GF-D8 (cell line): ENCODE measurements at places on chromosomes 13 and 19.
A peak's percentile ranks its signal among the peaks of the same experiment; 100 is the strongest.

GRCh38 chr13:36998624-36999041, 507 bp downstream of the ALG5 start:
- DNase-seq, result no peak

- no peak for DNase-seq
Observed at GRCh38 chr13:102709536-102709935, 14.7 kb upstream of the METTL21C start.

DNA sequence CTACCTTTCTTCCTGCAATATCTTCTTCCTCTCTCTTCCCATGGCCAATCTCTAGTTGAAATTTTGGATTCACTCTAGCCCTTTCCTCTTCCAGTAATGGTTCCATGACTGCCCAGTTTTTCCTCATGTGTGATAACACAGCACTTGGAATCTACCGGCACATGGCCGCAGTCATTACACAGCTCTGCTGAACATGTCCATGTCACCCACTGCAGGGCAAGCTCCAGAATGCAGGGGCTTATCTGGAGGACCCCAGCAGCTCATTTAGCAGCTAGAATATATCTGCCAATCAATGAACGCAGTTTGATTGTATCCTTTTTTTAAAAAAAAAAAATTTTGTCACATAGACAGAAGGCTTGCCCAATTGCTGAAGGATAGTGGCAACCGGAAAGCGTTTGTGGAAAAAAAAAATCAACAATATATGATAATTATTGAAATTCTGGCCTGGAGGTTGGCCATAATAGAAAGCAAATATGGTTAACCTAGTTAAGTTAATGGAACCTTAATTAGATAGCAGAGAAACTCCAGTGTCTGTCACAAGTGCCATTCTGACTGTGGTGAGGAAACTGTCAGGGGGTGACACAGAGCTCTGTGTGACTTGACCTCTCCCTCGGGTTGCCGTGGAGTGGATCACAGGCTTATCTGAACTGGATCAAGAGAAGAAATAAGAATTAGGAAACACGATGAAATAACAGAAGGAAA, 426.7 kb downstream of the LIG4 start:
- DNase-seq, result no peak

- no peak for DNase-seq
Observed at GRCh38 chr13:36986462-36987240, 12.5 kb downstream of the ALG5 start.

GRCh38 chr13:65456150-65456912, 1773.8 kb downstream of the PCDH9 start:
- no peak for DNase-seq

- DNase-seq, result no peak
Observed at GRCh38 chr13:68358294-68358705, 1128.2 kb upstream of the PCDH9 start.

DNA sequence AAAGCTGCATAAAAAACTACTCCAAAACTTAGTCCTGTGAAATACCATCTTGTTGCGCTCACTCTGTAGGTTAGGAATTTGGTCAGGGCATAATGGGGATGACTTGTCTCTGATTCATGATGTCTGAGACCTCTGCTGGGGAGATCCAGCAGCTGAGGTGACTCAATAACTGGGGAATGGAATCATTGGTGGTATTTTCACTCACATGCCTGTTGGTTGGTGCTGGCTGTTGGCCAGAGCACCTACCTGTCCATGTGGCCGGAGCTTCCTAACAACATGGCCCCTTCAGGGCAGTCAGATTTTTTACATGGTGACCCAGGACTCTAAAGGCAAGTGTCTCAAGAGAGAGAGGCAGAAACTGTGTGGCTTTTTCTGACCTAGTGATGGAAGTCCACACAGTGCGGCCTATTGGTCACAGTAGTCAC, 7.4 kb upstream of the ESD start:
- DNase-seq, result no peak

GRCh38 chr19:5580161-5580571, 12.4 kb upstream of the TINCR start:
- DNase-seq, result peak; percentile 4

DNA sequence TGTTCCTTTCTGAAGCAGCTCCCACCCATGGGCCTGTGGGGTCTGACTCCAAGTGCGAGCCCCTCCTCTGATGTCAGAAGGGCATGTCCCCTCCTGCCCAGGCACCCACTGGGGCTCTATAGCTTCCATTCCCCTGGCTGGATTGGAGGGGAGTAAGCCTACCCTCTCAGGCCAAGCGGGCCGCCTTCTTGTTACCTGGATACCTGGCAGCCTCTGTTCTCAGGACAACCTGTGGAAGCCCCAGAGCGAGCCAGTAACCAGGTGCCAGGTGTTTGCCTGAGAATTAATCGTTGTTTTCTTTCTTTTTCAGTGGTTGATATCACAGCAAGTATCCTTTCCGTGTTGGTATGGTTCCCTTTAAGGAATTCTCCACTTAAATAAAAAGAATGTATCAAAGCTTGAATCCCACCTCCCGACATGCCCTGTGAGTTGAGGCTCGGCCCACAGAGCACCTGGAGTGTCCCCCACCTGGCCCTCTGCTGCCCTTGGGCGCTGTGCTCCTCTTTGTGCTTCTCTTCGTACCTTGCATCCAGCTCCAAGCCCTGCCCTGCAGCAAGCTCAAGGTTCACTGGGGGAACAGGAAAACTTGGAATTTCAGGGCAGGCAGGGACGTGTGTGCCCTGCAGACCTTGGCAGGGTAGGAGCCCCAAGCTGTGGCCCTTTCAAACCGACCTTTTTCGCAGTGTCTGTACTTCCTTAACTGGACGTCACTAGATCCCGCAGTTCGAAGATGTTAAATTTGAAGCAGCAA, 15.0 kb downstream of the MAU2 start:
- DNase-seq, result no peak

- no peak for DNase-seq
Observed at GRCh38 chr19:33825556-33825955, 28.9 kb downstream of the KCTD15 start.

GRCh38 chr13:111532111-111532510, 211.7 kb downstream of the TEX29 start:
- no peak for DNase-seq

- DNase-seq, result no peak
Observed at GRCh38 chr19:9309974-9310446, 372 bp upstream of the ZNF699 start.

DNA sequence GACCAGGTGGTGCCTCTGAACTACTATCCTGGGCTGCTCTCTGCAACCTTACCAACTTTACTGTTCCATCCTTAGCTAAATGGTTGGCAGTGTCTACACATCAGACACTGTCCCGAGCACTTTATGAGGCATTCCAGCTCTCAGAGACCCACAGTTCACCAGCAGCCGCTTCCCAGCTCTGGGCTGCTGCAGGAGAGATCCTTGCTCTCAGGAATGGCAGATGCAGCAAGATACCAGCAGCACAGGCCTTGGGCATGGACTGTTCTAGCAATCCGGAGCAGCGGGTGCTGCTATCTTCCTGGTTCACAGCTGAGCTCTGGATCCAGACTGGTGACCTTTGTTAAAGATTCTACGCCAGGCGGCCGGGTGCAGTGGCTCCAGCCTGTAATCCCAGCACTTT, 3.3 kb upstream of the LPAR2 start:
- no peak for DNase-seq

- DNase-seq, result no peak
Observed at GRCh38 chr13:43472980-43473379, 313.8 kb downstream of the ENOX1 start.

DNA sequence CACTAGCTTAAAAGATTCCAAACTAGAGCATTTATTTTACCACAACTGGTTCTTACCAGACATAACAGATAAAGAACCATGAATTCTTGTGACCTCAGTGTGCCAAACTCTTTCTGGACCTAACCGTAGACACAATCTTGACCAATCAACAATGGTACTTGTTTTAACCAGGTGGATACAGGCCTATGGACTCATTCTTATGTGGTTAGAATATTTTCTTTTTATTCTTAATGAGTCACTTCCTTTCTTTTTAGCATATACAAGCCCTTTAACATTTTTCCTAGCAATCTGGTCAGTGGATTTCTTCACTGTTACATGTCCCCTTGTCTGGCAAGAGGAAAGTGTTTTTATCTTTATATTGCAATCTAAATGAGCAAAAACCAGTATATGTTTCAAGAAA, 792.1 kb upstream of the SPRY2 start:
- DNase-seq, result no peak

- no peak for DNase-seq
Observed at GRCh38 chr13:112985803-112986408, 16.9 kb downstream of the MCF2L start.

DNA sequence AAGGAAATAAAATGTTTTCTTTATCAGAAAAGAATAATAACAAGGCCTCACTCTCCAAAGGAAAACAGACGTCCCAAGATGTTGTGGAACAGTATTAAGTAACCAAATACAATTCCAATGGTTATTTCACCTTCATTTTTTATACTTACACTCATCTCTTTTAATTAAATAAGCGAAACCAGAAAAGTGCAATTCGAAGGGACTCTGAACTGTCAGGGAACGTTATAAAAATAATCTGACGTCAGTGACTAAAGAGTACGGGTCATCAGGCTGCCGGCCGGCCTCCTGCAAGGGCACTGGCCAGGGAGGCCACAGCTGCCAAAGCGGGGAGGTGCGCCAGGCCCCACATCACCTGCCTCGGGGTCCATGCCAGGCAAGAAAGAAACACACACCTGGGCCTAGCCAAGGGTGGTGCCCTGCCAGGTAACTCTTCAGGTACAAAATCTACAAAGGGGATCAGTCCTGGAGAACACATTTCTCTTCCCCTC, 61.2 kb downstream of the CDADC1 start:
- DNase-seq, result no peak

DNA sequence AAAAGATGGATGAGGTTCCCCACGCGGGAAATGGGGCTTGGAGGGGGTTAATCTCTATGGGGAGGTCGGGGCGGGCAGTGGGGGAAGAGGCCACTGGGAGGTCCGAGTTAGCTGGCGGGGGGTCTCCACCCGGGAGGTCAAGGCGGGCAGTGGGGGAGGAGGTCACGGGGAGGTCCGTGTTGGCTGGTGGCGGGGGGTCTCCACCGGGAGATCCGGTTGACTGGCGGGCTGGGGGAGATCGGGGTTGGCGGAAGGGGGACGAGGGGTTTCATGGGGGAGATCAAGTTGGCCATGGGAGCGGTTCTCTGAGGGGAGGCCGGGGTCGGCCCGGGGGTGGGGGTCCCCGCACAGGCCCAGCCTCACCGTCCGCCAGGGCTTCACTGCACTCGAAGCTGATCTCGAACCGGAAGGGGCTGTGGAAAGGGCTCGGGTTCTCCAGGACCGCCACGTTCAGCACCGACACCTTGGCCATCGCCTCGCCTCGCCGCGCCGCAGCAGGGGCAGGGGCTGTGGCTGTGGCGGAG, 342 bp downstream of the ASF1B start:
- no peak for DNase-seq

DNA sequence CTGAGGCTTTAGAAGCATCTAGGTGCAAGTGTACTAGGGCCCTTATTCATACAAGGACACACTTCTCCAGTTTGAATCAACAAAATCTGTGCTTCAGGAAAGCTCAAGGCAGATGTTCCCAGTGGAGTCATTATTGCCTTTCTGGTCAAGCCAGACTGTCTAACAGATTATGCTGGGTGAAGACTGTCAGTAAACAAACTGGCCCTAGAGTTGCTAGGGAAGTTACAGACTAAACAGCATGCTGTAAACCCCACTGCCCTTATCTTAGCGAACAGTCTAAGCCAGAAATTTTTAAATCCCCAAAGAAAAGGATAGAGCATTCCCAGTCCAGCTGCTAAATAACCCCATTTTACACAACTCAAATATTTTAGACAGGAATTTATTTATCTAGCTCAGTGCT, 1701.3 kb upstream of the PRR20A start:
- no peak for DNase-seq

DNA sequence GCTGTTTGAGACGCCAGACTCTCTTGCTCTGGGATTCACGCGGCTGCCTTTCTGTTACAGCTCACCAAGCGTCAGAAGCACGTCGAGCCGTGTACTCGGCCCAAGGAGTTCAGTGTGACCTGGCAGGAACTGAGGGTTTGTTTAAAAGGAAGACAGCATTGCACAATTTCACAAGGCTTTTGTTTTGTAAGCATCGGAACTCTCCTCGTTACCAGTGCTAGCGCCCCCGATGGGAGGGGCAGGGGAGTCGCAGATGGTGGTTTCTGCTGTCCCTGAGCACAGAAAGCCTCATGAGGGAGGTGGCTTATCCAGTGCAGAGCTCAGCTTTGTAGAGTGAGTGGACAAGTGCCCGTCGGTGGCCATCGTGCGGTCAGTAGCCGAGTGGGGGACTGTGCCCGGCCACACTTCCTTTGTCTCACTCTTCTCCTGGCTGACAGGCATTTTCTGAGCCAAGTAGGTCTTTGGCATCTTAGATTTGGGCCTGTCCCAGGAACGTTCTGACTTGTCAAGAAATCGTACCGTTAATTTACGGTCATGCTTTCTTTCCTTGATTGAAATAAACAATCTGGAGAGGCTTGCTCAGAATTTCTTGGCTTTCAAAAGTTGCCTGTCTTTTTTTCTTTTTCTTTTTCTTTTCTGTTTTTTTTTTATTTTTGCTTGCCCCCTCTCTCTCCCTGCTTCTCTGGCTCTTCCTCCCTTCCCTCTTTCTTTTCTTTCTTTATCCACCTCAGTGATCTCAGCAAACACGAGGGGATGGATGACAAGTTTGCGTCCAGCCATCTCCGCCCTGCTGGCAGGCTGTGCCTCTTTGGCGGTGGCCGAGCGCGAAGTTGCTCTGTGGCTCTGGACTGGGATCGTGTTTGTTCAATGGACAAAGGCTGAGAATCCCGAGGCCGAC, 7.7 kb downstream of the KDM4B start:
- DNase-seq, result peak; percentile 95

DNA sequence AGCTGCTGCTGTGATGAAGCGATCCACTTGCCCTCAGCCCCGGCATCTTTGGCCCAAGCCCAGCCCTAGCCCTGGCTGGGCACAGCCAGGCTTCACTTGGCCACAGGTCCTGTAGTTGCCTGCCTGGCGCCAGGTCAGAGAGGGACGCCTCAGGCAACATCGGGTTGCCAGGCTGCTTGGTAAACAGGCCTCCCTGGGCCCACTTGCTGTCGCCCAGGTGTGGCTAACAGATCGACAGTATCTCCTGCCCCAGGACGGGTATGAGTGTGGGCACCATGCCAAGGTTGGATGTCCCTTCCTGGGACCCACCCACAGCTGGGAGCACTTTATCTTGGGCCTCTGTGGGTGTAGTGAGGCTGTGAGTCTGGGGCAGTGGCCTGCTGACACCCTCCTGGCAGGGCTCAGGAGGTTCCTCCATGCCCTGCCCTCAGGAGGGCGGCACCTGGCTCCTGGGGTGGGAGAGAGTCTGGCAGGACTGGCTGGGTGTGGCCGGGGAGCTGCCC, 27.8 kb downstream of the CARM1 start:
- no peak for DNase-seq

DNA sequence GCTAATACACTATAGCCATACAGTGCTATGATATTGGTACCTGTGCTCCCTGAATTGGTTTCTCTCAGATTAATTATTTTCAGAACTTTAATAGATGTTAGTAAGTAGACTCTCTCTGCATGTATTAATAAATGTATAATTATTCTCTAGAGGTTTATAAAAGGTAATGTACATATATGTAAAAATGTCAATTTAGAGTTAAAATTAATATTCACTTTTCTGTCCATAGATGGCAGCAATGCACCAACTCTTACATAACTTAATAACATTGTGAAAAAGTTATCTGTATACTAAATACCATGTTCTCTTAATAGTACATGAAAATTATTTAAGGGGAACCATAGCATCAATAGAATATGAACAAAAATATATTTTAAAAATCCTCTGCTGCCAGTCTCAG, 515.0 kb upstream of the KLHL1 start:
- no peak for DNase-seq
